H1 (cell line): ENCODE measurements at places on chromosomes 1 and 21. TPM values are rescaled to one million over a fixed set of nuclear protein-coding genes. Genes with fewer than 3 reads are reported as not detected.

FBXO2 gene
- total RNA-seq, result 51.3 and 55.5 TPM in 2 replicates

ADAM30 gene
- total RNA-seq, result not detected in 2 replicates

DNA sequence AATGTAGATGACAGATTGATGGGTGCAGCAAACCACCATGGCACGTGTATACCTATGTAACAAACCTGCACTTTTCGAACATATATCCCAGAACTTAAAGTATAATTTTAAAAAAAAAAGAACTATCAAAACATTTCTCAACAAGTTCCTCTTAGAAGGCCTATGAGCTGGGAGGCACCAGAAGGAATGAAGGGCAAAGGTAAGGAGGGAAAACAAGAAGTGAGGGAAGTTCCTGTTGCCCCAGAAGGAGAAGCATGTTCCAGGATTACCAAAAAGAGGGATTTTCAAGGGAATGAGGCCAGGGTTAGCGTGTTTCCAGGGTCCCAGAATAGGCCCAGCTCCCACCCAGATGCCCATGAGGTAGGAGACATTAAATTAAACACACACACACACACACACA is 361.0 kb downstream of the SETD4 start:
- DNase-seq, result no peak

DNA sequence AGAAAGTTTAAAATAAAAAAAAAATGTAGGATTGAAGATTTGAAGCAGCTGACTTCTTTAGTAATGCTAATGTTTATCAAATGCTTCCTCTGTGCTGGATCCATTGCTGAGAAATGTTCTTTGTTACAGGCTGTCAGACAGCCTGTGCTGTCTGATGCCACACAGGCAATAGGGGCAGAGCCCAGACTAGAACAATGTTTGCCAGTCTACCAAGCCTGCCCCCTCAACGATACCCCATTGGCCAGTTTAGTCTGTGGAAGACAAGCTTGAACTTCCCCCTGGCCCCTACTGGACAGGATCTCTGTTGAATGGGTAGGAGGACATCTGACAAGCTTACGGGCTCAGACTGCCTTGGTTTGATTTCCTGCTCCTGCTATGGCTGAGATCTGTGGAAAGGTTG is 79.4 kb downstream of the PAPPA2 start:
- DNase-seq, result no peak

GRCh38 chr1:25573591-25573930 is 30.2 kb downstream of the LDLRAP1 start:
- DNase-seq, result no peak

DNA sequence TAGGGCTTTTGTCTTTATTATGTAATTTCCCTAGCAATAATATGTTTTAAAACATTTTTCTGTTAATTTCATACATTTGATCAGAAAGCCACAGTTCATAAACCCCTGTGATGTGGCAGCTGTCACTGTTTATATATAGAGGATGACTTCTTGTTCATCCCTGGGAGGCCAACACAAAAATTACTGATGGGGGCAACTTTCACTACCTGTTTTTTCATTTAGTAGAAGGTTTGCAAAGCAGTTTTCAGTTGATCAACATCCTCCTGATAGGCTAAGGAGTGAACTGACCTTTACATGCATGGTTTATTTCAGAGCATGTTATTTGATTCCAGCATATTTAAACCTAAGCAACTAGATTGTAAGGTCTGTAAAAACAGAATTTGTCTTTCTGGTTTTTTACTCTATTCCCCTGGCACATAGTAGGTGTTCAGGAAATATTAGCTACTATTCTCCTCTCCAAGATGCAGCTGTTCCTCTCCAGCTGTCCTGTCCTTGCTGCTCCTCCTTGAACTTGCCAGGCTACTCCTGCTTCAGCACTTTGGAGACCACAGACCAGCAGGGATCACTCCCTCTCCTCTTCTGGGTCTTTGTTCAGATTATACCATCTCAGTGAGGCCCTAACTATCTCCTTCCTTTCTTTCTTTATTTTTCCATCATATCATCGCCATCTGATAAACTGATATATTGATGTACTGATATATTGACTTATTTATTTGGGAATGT is 54.7 kb downstream of the ROR1 start:
- DNase-seq, result no peak
